ENCODE measurements at places on chromosomes 13 and 19. TPM values are rescaled to one million over a fixed set of nuclear protein-coding genes. Genes with fewer than 3 reads are reported as not detected.

Gene LHB
- not detected for polyA plus RNA-seq

Gene PSG2
- not detected for polyA plus RNA-seq

Gene COG3
- 16.9 TPM for polyA plus RNA-seq

Gene CYP4F2
- polyA plus RNA-seq, result 0.18 TPM

Gene CABP5
- polyA plus RNA-seq, result not detected

- no peak for DNase-seq
Measured at GRCh38 chr19:13176345-13176744, 26.1 kb downstream of the IER2 start.

DNA sequence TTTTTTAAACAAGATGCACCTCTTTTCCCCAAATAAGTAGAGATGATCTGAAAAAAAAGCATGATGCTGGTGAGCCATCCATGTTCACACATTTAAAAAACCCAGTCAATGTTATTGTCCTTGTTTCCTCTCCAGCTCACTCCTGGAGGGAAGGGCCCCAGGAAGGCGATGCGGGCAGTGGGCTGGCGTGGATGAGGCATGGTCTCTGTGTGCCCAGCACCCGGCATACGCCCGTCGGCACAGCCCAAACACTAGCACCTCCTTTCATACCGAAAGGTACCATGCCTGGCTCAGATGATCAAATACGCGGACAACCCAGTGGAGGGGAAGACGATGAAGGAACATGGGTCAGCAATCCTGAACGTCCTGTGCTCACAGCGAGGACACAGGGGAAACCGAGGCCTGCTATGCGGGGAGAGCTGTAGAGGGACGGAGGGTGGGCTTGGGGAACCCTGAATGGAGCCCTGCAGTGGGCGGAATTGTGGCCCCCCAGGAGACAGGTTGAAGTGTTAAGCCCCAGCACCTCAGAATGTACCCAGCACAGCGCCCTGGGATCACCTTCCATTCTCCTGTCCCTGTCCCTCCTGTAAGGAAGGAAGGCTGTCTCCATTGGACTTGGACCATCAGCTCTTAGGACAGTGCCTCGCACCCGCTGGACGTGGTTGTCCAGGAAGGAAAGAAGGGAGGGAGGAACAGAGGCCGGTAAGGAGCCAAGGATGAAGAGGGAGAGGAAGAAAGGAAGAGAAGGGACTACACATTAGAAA lies 49.4 kb downstream of the SOX1 start:
- DNase-seq, result no peak

Measured in urinary bladder (tissue), 4 donors.